NCI-H69 (cell line): ENCODE measurements at places on chromosomes 6 and 20.
A peak's percentile ranks its signal among the peaks of the same experiment; 100 is the strongest.

DNA sequence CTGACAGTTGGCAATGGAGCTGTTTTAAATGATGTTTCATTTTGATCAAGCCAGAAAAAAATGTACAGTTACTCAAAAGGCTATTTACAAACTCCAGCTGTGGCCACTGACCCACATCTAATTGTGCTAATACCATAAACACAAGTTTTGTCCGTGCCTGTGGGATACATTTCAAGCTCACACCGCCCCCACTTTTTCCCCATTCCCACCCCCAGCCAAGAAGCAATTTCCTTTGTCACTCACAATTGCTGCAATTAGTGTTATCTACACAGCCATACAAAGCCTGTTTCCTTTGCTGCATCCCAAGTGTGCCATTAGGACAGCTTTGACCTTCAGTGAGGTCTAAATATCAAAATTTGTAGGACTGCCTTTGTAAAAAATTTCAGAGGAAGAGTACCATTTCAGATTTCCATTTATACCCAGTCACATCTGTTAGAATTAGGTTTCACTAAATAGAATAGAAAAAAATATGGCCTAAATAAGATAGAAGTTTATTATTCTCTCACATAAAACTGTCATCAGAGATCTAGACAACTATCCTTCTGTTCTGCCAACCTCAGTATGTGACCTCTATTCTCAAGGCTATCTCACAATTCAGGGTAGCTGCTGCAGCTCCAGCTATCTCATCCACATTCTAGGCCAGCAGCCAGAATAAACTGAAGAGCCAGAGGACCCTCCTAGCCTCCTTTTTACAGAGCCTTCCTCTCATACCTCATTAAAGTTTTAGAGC is 202.6 kb downstream of the NFATC2 start:
- DNase-seq, result peak; percentile 84

GRCh38 chr6:9121549-9121948 is 686.2 kb upstream of the SLC35B3 start:
- no peak for DNase-seq

GRCh38 chr20:50350510-50351249 is 159.5 kb upstream of the PTPN1 start:
- no peak for DNase-seq

- no peak for DNase-seq
Measured at GRCh38 chr6:19811397-19812079, 25.6 kb upstream of the ID4 start.

DNA sequence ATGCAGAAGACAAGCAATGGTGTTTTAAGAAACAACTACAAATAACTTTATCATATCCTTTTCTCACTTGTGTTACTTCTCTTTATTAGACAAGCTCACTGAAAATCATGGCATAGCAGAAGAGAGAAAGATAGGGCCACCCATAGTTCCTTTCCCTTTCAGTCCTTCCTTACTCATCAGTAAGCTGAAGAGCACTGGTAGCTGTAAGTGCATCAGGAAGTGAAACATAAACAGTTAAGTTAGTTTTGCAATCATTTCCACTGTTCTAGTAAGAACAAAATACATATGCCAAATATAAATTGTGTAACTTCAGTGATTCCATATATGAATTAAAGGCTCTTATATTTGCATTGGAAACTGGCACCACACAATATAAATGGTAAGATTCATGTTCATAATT is 220.1 kb downstream of the HACE1 start:
- no peak for DNase-seq

DNA sequence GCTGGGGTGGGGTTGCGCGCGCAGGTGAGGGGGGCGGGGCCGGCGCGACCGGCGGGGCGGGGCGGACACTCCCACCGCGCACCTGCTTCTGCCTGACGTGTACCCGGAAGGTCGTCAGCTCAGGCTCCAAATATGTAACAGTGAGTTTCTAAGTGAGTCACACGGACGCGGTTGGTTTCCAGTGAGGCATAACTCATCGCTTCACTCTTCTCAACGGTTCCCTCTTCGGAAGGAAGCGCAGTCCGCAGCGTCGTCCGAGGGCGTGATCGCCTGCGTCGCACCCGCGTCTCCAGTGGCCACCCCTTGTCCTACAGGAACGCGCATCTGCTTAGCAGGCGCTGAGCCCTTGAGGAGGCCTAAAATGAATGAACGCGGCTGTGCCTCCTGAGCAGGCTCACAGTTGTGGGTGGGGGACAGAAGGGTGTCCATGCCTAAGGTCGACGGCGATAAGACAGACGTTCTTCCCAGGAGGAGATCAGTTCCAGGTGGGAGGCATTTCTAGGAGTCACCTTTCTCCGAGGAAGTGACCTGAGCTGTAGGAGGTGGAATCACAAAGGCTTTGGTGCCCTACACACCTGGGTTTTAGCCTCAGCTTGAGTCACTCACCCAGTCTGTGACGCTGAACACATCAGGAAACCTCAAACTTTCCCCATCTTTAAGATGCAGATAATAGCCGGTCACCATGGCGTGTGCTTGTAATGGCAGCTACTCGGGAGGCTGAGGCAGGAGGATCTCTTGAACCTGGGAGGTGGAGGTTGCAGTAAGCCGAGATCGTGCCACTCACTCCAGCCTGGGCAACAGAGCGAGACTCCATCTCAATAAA is 50.9 kb upstream of the EZR start:
- peak; percentile 100 for DNase-seq

DNA sequence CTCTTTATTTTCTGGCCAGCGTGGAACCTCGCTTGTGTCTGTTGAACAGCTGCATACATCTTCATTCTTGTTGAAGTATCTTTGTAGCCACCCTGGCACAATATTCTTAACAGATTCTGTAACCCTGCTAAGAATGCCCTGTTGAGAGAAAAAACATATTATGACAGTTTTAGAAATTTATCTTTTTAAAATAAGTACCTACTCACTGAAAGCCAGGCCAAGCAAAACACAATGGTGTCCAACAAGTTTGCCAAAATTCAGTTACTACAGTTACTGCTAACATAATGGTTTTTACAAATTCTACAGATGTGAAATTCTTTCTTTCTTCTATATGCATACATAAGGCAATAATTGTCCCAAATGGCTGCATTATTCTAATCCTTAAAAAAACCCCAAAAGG is 18.2 kb downstream of the NUP153 start:
- DNase-seq, result peak; percentile 25

GRCh38 chr20:44018259-44018941 is 103.7 kb downstream of the TOX2 start:
- peak; percentile 90 for DNase-seq

DNA sequence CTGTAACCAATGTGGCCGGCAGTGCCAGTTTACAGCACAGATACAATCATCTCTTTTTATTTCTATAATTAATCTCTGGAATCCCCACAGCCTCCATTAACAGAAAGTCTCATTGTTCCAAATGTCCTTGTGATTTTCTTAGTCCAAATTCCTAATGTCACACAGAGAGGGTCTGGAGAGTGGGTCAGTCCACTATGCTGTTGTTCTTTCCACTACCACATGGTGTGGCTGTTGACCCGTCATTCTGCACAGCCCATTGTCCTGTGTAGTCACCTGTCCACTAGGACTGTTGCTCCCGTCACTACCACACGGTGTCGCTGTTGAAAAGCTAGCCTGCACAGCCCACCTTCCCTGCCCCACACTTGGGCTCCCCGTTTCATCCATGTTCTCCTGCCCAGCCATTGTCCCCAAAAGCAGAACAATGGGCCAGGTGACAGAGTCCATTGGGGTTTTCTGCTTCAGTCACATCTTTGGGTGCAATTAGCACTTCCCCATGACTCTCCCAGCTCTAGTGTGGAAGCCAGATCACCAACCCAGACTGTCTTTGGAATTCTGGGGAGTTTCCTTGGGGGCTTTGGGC is 8.6 kb upstream of the LBP start:
- DNase-seq, result peak; percentile 46

GRCh38 chr6:142047934-142048592 is 84.7 kb upstream of the GJE1 start:
- DNase-seq, result no peak

DNA sequence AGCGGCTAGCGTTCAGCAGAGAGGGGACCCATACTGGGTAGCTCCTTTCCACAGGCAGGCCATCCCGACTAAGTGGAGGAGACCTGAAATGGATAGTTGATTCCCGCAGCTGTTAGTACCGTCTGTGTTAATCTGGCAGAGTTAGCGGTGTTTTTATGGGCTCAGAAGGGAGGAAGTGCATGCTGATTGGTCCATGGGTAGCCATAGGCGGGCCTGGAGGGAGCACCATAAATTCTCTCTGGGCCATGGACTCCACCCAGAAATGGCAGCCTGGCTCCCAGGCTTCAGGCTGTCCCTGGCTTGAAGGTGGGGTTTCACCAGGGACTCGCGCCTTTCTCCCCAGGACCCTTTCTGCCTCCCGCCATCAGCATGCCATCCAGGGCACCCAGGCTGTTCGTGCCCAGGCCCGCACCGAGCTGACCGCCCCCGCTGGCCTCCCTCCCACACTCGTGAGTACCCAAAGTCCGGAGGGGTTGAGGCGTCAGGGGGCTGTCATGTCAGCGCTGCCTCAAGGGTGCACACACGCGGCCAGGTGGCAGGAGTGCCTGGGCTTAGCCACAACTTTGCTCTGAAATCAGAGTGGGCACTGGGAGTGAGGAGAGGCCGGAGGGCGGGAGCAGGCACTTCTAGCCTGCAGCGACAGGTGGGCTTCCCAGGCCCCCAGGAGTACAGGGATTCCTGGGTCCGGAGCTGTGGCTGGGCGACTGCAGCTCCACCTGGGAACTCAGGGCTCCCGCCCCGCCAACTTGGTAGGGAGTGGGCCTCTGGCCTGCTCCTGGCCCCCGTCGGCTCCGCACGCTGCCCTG is 694.3 kb upstream of the FLRT3 start:
- no peak for DNase-seq

DNA sequence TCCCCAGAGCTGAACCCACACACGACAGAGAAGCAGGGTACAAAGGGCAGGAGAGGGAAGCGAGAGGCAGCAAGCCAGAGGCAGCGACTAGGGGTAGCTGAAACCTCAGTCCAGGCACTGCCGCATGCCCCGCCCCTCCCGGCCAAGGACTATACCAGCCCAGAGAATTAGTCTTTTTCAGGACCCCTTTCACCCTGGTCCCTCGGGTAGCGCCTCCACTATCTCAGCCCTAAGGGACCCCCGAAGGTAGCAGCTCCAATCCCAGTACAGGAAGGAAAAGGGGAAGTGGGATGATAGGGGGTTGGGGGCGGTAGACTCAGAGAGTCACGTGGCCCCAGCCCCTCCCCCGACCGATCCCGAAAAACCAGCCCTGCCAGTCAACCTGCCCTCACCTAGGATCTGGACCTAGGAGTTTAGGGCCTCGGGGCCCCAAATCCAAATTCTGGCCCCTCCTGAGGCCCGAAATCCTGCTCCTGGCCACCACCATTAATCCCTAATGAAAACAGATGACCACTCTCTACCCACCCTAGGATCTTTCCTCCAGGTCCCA is 1.3 kb downstream of the RGL2 start:
- no peak for DNase-seq

- DNase-seq, result peak; percentile 36
Measured at GRCh38 chr20:62136283-62137091, 6.7 kb downstream of the PSMA7 start.

GRCh38 chr6:137246791-137247202 is 27.6 kb upstream of the IFNGR1 start:
- DNase-seq, result no peak

- peak; percentile 85 for DNase-seq
Measured at GRCh38 chr6:87393026-87393622, 14.6 kb upstream of the CFAP206 start.

- DNase-seq, result no peak
Measured at GRCh38 chr20:55649254-55649653, 356.1 kb downstream of the CBLN4 start.

DNA sequence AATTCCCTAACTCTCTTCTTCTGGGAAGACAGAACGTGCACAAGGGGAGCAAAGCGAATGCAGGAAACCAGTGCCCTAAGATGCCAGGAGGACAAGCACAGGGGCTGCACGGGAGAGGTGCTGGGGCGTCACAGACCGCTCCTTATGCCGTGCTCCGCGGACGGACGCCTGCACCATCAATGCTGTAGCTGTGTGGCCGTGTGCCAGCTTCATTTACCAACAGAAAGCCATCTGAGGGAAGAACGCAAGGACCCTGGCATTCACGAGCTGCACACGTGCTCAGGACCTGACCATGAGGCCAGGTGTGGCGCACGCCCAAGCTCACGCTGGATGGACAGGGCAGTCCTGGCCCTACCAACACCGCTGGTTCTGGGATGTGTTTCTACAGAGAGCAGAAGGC is 35.4 kb downstream of the WDR27 start:
- no peak for DNase-seq

DNA sequence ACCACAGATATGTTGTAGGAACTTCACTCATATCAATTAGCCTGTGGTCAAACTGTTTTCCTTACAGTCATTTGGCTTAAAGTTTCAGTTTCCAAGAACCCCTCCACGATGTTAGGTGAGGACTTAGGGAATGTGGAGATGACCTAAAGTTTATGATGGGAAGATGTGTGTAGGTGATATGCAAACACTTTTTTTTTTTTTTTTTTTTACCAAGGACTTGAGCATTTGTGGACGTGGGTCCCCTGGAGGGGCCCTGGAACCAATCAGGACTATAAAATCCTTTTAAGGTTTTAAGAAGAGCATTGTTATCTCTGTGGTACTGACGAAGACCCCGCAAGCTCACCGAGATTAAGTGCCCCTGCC is 478 bp upstream of the MTHFD1L start:
- DNase-seq, result no peak

GRCh38 chr20:17107127-17107526 is 119.7 kb upstream of the PCSK2 start:
- no peak for DNase-seq

DNA sequence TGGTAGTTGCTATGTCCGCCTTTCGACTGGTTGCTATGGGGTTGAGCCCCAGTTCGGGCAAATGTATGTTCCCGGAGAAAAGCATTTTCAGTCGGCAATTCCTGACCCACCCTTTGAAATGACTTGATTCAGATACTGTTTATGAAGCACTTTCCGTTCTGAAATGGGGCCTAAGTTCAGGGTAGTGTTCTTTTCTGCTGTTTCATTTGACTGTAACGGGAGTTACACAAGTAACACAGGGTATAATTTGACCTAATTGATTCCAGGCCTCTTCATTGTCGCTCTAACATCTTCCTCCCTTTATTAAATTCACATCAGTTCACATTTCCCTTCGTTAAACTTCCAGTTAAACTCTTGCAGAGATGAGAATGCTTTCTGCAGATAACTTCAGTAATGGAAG is 85.5 kb downstream of the BMP6 start:
- DNase-seq, result peak; percentile 90

- peak; percentile 19 for DNase-seq
Measured at GRCh38 chr6:116012471-116012949, 48.2 kb downstream of the FRK start.

DNA sequence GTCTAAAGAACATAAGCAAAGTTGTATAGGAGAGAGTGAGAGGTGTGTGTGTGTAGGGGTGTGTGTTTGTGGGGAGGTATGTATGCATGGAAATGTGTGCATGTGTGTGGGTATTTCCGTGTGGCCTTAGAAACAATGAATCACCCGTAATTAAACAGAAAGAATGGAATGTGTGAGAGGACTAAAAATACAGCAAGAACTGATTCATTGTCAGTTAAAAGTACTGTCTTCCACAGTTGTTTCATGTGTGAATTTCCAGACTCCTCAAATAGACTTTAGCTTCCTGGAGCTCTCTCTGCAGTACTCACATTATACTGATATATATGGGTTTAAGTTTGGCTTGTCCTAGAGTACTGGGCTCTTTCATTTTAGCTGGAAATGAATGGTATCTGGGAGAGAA is 145.7 kb downstream of the RIMS1 start:
- no peak for DNase-seq
